ENCODE measurements at places on chromosomes 11 and 22. TPM values are rescaled to one million over a fixed set of nuclear protein-coding genes. Genes with fewer than 3 reads are reported as not detected.

The UPK3A gene
- not detected for total RNA-seq

The BAIAP2L2 gene
- total RNA-seq = 0.66 TPM

The OR4C12 gene
- not detected for total RNA-seq

- no peaks in the 10 kb centered on the region for H3K36me3 ChIP-seq
- H3K4me1 ChIP-seq = peaks cover 38% of the 10 kb centered on the region
- H3K27me3 ChIP-seq = peaks cover 61% of the 10 kb centered on the region
- no peak for DNase-seq
These were observed 9.3 kb upstream of the PAX6 start for GRCh38 chr11:31820438-31820818.

- no peaks in the 10 kb centered on the region for H3K36me3 ChIP-seq
- H3K4me1 ChIP-seq = peaks cover 7% of the 10 kb centered on the region
- no peak for DNase-seq
- no peaks in the 10 kb centered on the region for H3K27me3 ChIP-seq
These were observed 28.4 kb upstream of the PAMR1 start for GRCh38 chr11:35553831-35554230.

GRCh38 chr11:58625086-58625485, 2.6 kb downstream of the CNTF start:
- no peak overlapping the region for H3K4me3 ChIP-seq
- H3K36me3 ChIP-seq = peaks cover 8% of the 10 kb centered on the region
- no peak for DNase-seq
- peaks cover 14% of the 10 kb centered on the region for H3K4me1 ChIP-seq
- H3K27ac ChIP-seq = no peak overlapping the region

GRCh38 chr22:44080936-44081861, 57.1 kb downstream of the PARVB start:
- no peak overlapping the region for H3K4me3 ChIP-seq
- H3K27ac ChIP-seq = no peak overlapping the region
- DNase-seq = peak; percentile 85
- no peaks in the 10 kb centered on the region for H3K36me3 ChIP-seq

DNA sequence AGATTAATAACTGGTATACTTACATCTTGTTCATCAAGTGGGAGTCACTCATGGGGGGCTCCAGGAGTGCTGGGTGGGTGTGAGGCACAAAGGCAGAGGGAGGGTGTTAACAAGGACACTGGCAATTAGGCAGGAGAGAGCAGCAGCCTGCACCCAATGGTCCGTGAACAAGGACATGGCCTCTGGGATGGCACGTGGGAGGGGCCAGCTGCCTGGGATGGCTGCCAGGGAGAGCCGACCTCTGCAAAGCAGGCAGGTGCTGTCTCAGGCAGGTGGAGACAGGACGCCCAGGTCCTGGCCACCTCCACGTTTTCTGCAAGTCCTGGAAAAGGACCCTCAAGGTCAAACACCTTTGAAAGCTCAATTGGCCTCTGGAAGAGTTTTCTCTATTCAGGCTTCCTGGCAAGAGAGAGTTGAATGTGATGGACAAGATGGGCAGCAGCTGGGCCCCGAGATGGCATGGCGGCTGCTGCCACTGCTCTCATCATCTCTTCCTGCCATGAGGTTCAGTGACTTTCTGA, 257.1 kb downstream of the BUD13 start:
- no peak overlapping the region for H3K4me3 ChIP-seq
- H3K27ac ChIP-seq = no peak overlapping the region
- no peaks in the 10 kb centered on the region for H3K36me3 ChIP-seq
- H3K4me1 ChIP-seq = no peaks in the 10 kb centered on the region

GRCh38 chr11:34953955-34954354, 37.5 kb downstream of the PDHX start:
- H3K27me3 ChIP-seq = no peaks in the 10 kb centered on the region
- peaks cover 13% of the 10 kb centered on the region for H3K4me1 ChIP-seq
- no peak overlapping the region for H3K27ac ChIP-seq
- no peak overlapping the region for H3K4me3 ChIP-seq
- no peak for DNase-seq

DNA sequence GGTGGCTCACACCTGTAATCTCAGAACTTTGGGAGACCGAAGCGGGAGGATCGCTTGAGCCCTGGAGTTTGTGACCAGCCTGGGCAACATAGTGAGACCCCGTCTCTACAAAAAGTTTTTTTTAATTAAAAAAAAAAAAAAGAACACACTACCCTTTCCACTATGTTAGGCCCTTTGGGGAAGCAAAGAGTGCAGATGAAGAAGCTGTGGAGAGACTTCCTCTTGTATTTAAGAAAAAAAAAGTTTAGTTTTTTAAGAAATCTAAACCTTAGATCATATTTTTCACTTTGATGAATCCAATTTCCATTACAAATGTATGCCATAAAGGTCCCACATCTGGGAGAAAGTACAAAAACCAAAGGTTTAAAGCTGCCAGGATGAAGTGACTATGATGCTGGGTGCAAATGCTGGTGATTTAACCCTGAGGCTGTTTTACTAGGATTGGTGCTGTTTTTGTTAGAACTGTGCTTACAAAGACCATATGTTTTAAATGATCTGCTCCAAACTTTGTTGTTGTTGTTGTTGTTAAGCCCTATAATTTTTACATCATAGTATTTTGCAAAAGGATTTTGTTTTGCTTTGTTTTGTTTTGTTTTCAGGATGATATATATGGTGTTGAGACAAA, 28.9 kb upstream of the ACER3 start:
- no peaks in the 10 kb centered on the region for H3K36me3 ChIP-seq
- H3K27me3 ChIP-seq = no peaks in the 10 kb centered on the region
- H3K27ac ChIP-seq = no peak overlapping the region
- H3K4me1 ChIP-seq = peaks cover 12% of the 10 kb centered on the region
- DNase-seq = no peak
- no peak overlapping the region for H3K4me3 ChIP-seq
